ENCODE measurements at places on chromosomes 6 and 20.

- DNase-seq: no peak
Measured at GRCh38 chr6:137821491-137821890, 45.6 kb upstream of the TNFAIP3 start.

DNA sequence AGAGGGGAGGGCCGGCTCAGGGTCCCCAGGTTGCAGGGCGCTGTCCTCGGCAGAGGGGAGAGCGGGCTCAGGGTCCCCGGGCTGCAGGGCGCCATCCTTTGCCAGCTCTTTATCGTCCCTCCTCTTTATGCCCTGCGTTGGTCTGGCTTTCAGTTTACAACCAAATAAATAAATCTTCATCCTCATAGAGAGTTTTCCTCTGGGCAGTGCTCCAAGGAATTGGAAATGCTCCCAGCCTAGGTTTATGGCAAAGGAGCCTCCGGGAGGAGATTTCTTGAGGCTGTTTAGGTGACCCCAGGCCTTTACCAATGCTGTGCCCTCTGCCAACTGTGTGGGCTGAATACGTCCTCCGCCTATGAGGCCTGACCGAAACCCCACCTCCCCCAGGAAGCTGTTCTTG, 60.2 kb downstream of the CHMP4B start:
- DNase-seq: no peak

GRCh38 chr20:53643031-53643832, 49.6 kb upstream of the ZNF217 start:
- DNase-seq: no peak

- DNase-seq: no peak
Measured at GRCh38 chr6:149477544-149477943, 7.3 kb downstream of the ZC3H12D start.

DNA sequence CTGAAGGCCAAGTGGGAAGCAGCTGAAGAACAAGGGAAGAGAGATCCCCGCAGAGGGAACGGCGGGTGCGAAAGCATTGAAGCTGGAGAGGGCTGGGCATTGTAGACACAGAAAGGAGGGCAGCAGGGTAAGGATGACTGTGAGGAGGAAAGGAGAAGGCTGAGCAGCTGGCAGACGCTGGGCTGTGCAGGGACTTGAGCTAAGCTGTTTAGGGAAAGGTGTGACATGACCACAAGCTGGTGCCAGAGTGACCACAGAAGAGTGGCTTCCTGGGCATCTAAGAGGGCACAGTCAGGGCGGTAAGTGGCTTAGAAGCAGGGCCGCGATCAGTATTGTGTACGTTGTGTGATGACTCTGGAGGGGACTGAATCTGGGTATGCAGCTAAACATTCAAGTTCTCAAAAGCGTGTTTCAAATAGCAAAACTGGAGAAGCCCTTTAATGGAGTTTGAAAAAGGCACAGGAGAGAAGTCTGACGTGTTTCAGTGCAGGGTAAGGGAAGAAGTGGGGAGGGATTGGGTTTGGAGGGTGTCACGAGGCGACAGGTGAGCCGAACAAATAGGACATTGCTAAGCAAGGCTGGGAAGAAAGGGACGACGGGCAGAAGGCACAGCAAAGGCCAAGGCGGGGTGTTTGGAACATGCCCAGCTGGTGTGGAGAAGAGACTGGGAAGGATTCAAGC, 46.1 kb upstream of the ARFGEF2 start:
- DNase-seq: no peak

GRCh38 chr6:169189182-169189581, 64.5 kb downstream of the THBS2 start:
- DNase-seq: no peak

GRCh38 chr20:1945134-1945618, 48.7 kb downstream of the PDYN start:
- peak; percentile 88 for DNase-seq

- DNase-seq: no peak
Measured at GRCh38 chr20:8284902-8285301, 152.8 kb downstream of the PLCB1 start.

DNA sequence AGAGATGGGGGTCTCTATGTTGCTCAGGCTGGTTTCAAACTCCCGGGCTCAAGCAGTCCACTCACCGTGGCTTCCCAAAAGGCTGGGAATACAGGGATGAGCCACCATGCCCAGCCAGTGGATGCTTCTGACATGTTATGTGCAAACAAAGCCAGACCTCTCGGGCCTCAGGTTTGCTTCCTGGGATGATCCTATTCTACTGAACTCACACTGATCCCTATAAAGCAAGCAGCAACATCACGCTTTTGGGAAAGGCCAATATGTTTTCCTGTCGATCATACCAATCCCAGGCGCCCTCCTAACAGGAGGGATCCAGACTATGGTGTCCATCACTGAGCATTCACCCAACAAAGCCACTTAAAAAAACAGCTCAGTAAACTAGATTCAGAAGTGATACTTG, 60.2 kb downstream of the CSE1L start:
- DNase-seq: no peak

GRCh38 chr6:151300267-151300991, 60.7 kb downstream of the AKAP12 start:
- no peak for DNase-seq

Measured in pons (tissue), 1 donor.